ENCODE measurements at places on chromosomes 7 and 10. TPM values are rescaled to one million over a fixed set of nuclear protein-coding genes. Genes with fewer than 3 reads are reported as not detected.

Gene CFAP46
- not detected for total RNA-seq

Gene LIPN
- not detected for total RNA-seq

Gene SEMA3E
- not detected for total RNA-seq

Gene ABCF2
- 56.2 TPM for total RNA-seq

Gene SLC25A13
- total RNA-seq: 7.3 TPM

Gene NME8
- not detected for total RNA-seq

Gene SLC18A3
- total RNA-seq: not detected

Gene NRG3
- total RNA-seq: not detected

Gene LRRD1
- total RNA-seq: not detected

Gene CAPZA2
- 122 TPM for total RNA-seq

Gene HOXA5
- not detected for total RNA-seq

Gene TFR2
- total RNA-seq: 11.3 TPM

Gene PTPRE
- total RNA-seq: 19.9 TPM

Gene HGF
- total RNA-seq: not detected

Gene MAD1L1
- total RNA-seq: 44.7 TPM

Gene AKR1C8
- not detected for total RNA-seq

Gene RPS24
- total RNA-seq: 2,061 TPM

Gene CPA2
- total RNA-seq: not detected

Gene DOCK4
- 0.31 TPM for total RNA-seq

Gene FAM221A
- total RNA-seq: 7.7 TPM

Gene SPDYE5
- not detected for total RNA-seq

Gene PCLO
- total RNA-seq: not detected

Gene IL2RA
- 868 TPM for total RNA-seq

Gene ATG9B
- total RNA-seq: 12.6 TPM

Gene FAM241B
- 10.8 TPM for total RNA-seq

Gene GPR26
- total RNA-seq: not detected

Measured in activated CD8-positive, alpha-beta T cell treated with anti-CD3 and anti-CD28 coated beads for 36 hours (primary cell).